Upper lobe of right lung (tissue), 1 donor: ENCODE measurements at places on chromosomes 12 and 14. TPM values are rescaled to one million over a fixed set of nuclear protein-coding genes. Genes with fewer than 3 reads are reported as not detected.

DNA sequence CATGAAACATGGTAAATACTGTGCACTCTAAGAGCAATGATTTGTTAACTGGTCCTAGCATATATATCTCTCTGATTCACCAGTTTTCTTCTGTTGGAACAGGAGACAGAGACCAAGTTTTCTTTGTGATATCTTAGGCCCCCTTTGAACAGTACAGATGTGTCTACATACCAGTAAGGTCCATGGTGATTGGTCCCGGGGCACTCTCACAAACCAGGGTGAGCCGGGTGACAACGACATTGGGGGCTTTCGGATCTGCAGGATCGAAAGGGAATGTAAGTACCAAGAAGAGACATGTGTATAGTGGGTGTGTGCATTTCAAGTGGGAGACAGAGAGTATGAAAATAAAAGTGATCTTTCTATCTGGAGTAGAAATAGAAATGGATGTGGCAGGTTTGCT, 11.3 kb upstream of the ERP27 start:
- no peak overlapping the region for H3K4me3 ChIP-seq
- no peaks in the 10 kb centered on the region for H3K27me3 ChIP-seq
- H3K27ac ChIP-seq, result peak overlapping the region; percentile 63

- H3K4me3 ChIP-seq, result no peak overlapping the region
- H3K27ac ChIP-seq, result no peak overlapping the region
- no peaks in the 10 kb centered on the region for H3K36me3 ChIP-seq
- H3K27me3 ChIP-seq, result no peaks in the 10 kb centered on the region
- H3K4me1 ChIP-seq, result no peaks in the 10 kb centered on the region
Measured at GRCh38 chr12:51409846-51410245, 14.8 kb upstream of the SLC4A8 start.

DNA sequence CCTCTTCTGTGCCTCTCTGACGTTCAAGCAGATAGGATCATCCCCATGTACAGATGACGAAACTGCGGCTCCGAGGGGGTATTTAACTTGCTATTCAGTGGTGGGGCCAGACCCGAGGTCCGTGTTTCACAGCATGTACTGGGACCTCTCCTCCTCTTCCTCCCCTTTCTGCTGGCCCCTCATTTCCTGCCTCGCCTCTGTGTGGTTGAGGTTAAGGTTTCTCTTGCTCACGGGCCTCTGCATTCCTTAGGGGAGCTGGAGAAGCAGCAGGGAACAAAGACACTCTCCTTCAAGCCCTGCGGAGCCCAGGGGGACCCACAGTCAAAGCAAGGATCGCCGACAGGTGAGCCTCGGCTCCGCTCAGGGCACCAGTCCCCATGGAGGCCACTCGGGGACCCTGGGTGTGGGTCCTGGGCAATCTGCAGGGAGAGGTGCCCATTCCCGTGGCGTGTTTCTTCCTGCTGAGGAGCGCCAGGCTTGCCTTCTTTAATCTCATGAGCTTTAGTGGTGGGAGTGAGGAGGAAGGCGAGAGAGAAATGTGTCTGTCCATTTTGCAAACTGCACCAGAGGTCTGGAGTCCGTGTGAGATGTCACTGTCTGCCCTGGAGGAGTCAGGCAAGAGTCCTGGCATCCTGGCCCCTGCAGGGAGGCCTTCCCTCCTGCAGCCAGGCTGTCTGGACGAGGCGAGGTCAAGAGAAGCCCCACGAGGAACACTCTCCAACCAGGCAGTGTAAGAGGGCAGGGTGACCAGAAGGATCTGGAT, 45.0 kb downstream of the SLC6A12 start:
- H3K27ac ChIP-seq, result no peak overlapping the region
- no peak for DNase-seq
- no peaks in the 10 kb centered on the region for H3K4me1 ChIP-seq
- no peaks in the 10 kb centered on the region for H3K36me3 ChIP-seq
- no peak overlapping the region for H3K4me3 ChIP-seq

DNA sequence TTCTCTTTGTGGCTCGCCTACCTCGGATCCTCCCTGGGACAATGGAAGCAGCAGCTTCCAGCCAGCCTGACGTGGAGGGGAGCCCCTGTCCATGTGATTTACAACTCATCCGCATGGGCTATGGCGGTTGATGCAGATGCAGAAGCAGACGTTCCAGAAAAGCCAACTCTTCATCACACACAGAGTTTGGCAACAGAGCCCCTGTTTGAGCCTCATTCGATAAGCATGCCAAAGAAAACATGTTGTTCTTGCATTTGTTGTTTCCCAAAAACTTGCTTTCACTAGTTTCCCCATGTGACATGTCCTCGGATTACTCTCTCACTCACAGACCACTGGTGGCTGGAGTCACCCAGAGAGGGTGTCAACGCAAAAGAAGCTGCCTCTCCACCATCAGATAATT, 16.4 kb upstream of the TC2N start:
- DNase-seq, result no peak
- H3K27me3 ChIP-seq, result no peaks in the 10 kb centered on the region
- H3K36me3 ChIP-seq, result no peaks in the 10 kb centered on the region
- H3K4me1 ChIP-seq, result peaks cover 15% of the 10 kb centered on the region

- H3K27ac ChIP-seq, result peak within 1 kb of the TSS; percentile 81
- H3K4me1 ChIP-seq, result peaks cover 6% of the 10 kb centered on the region
- peak; percentile 88 for DNase-seq
- H3K27me3 ChIP-seq, result no peaks in the 10 kb centered on the region
Measured at GRCh38 chr12:12349711-12350665, at the start of gene MANSC1. Gene MANSC1, minus strand, starts transcription at chr12:12350242. Its CDS starts 6,928 bp downstream, at chr12:12343314.

DNA sequence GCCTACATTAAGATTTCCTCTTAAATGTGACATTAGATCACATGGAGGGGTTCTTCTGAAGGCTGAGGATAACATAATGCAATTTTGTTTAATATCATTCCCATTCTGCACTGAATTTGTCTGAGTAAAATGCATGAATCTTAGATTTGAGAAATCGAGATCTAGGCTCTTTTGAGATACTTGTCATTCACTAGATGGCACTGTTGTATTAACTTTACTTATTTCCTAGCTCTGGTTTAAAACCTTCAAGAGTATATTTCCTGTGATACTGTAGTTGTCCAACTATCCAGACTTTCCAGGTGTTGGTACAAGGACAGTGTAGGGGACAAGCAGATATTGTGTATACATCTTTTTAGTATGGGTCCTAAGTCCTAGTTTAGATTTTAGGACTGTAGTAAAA, 91.7 kb upstream of the SEL1L start:
- no peak overlapping the region for H3K27ac ChIP-seq
- H3K27me3 ChIP-seq, result peaks cover 5% of the 10 kb centered on the region
- no peak for DNase-seq
- H3K4me1 ChIP-seq, result no peaks in the 10 kb centered on the region

DNA sequence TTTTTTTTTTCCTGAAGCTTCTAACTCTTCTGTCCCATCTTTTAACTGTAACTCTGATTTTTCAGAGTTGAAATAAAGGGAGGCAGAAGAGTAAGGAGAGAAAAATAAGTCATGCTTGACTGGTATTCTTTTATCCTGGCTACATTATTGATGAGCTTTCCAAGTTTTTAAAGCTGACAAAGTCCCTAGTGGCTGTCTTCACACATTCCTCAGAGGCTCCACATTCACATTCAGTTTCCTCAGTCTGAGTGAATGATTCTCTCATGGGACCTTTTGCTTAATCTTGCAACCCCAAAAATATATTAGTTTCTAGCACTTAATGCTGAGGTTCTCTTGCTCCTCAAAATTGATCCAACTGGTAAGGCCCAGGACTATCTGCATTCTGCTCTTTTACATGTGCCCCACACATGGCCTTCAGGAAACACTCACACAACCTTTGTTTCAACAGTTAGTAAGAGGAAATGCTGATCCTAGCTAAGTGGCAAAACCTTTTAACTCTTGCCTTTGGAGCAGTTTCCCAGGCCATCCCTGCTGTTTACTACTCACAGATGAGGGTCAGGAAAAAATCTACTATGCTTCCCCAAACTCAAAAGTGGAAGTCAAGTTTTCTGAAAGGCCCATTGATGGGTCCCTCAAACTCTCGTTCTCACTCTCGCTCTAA, 61.7 kb upstream of the SLC6A15 start:
- H3K27ac ChIP-seq, result no peak overlapping the region
- no peaks in the 10 kb centered on the region for H3K4me1 ChIP-seq
- no peak overlapping the region for H3K4me3 ChIP-seq

DNA sequence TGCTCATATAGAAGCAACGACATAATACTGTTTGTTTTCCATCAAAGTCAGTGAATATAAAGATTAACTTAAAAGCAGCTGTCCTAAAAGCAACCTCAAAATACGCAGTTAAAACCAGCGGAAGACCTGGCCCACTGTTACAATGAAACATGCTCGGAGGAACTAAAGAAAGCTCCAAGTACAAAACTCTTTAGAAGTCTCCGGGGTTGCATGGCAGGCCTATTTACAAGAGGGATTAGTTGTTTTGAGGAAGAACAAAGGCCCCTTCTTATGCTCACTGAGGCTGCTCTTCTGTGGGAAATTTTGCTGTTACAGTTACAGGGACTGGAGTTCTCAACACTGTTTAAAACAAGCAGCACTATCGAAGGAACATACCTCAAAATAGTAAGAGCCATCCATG, 75.9 kb upstream of the C12orf71 start:
- H3K27ac ChIP-seq, result no peak overlapping the region
- no peak overlapping the region for H3K4me3 ChIP-seq
- no peaks in the 10 kb centered on the region for H3K4me1 ChIP-seq

DNA sequence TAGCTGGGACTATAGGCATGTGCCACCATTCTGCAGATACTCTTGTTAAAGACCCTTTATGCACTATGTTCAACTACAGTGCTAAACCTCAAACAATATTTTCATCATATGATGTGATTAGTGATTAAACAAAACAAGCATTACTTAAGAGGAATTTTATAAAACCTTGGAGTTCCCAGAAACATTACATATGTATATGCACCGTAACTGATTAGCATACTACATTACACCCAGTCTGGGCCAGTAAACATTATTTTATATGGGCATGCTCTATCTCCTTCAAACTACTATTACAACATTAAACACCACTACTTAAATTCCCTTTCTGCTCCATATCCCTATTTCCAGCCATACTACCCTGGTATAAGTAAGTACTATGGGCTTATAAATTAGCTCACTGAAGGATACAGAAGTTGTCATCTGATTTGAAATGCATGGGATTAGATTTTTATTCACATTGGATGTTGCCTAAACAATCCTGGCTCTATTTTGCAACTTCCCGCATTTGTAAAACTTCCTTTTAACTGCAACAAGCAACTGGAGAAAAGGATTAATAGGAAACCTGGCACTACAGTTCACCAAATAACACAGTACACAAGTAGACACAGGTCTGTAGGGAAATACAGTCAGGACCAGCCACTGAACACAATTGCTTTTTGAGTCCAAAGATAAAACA, 205.8 kb downstream of the MED13L start:
- no peaks in the 10 kb centered on the region for H3K36me3 ChIP-seq
- H3K27me3 ChIP-seq, result no peaks in the 10 kb centered on the region
- no peak for DNase-seq
- H3K27ac ChIP-seq, result no peak overlapping the region
- H3K4me1 ChIP-seq, result peaks cover 9% of the 10 kb centered on the region

GRCh38 chr14:67935371-67935770, 115.8 kb downstream of the RAD51B start:
- H3K27ac ChIP-seq, result no peak overlapping the region
- DNase-seq, result no peak
- no peaks in the 10 kb centered on the region for H3K27me3 ChIP-seq

GRCh38 chr14:37246427-37246829, 48.7 kb downstream of the MIPOL1 start:
- DNase-seq, result no peak
- H3K4me1 ChIP-seq, result no peaks in the 10 kb centered on the region
- no peak overlapping the region for H3K27ac ChIP-seq
- H3K36me3 ChIP-seq, result no peaks in the 10 kb centered on the region

DNA sequence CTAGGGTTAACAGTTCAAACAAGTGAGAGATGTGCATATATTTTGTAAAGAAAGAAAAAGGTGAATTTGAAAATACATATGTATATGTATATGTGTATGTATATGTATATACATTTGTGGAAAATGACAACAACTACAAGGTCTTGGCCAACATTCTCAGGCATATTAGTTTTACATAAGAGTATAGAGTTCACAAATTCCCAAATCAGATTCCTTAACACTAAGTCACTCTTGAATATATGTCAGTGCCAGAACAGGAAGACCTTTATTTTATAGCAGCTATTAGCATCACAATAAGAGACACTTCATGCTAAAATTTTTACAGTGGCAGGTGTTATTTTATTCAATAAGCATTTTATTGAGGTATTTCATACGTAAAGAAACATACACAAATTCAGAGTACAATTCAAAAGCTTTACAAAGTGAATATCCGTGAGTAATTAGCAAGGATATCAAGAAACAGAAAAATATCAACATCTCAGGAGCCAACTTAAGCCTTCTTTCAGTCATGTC, 179.7 kb downstream of the SLC6A15 start:
- H3K27ac ChIP-seq, result no peak overlapping the region

DNA sequence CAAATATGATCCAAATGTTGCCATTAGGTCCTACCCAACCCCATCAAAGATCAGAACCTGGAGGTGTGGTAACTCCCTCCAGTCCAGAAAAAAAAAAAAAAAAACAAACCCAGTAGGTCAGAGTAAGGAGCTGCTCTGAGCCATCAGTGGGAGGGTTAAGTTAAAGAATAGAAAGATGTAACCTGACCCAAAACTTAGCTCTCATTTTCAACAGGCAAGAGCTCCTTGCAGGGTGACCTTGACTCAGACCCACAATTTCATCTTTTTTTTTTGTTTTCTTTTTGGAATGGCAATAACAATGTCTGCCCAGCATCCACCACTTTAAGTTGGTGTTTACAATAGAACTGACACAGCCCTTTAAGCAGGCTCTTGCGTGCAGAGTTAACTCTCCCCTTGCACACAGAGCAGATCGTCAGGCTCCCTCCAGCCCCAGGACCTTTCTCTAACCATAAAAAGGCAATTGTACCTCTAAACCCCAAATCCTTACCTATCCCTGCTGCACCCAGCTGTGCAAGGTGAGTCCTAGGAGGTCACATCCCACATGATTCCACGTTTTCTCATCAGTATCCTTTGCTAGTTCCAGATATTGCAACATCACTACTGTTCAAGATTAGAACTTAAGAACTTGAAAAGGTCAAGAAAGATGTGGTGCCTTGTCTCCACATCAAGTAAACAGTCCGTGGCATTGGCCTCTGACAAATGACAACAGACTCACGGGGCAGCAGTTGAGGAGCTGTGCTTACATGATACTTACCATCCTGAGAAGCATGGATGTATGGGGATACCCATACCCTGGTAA, 178.6 kb upstream of the EEA1 start:
- H3K27ac ChIP-seq, result no peak overlapping the region
- no peak overlapping the region for H3K4me3 ChIP-seq
- peaks cover 6% of the 10 kb centered on the region for H3K4me1 ChIP-seq
- no peak for DNase-seq
- H3K36me3 ChIP-seq, result no peaks in the 10 kb centered on the region

GRCh38 chr14:23079716-23080115, 15.2 kb downstream of the ACIN1 start:
- H3K27me3 ChIP-seq, result no peaks in the 10 kb centered on the region
- H3K27ac ChIP-seq, result no peak overlapping the region
- H3K36me3 ChIP-seq, result peaks cover 99% of the 10 kb centered on the region
- H3K4me3 ChIP-seq, result no peak overlapping the region
- DNase-seq, result no peak
- peaks cover 20% of the 10 kb centered on the region for H3K4me1 ChIP-seq

The OR4L1 gene
- total RNA-seq, result not detected

The AKAP5 gene
- 3.6 TPM for total RNA-seq

The SIX4 gene
- 0.69 TPM for total RNA-seq

The ACSM4 gene
- total RNA-seq, result not detected

The KERA gene
- total RNA-seq, result not detected

The ST8SIA1 gene
- 8.5 TPM for total RNA-seq
